ENCODE measurements at places on chromosomes 1 and 21.

DNA sequence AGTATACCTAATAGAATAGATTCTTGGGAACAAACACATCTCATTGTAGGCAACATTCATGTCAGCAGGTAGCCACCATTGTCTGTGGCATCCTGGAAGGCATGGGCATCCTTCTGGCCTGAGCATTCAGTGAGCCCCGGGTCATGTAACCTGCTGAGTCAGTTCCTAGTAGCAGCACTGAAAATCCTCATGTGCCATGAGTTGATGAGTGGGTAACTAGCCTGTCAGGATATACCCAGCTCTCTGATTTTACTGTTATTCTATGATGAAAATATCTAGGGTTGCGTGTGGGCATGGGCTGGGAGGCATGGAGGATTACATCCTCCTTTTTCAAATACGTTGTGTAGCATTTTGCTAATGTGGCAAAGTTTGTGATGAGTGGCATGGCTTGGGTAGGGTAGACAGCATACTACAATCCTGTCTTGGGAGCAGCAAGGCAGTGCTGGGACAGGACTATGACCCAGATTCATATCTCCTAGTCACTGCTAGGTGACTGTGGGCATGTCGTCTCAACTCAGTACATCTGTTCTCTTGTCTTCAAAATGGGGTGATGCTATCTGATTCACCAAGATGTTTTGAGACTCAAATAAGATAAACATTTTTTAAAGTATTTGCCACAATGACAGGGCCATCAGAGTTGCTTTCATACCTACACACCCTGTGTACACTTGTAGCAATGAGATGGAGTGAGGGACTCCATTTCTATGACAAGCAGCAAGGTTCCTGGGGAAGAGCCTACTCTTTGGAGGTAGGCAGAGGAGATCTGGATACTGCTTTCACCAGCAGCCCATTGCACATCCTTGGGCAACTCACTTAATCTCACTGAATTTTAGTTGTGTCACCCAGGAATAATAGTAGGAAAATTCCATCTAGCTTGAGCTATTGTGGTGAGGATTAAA lies 62.5 kb downstream of the CD58 start:
- DNase-seq, result no peak

- DNase-seq, result no peak
These were observed 7.7 kb downstream of the GNG12 start for GRCh38 chr1:67825591-67825990.

- DNase-seq, result no peak
These were observed 17.0 kb downstream of the TNNT2 start for GRCh38 chr1:201360486-201360885.

- no peak for DNase-seq
These were observed at the start of gene EVA1B for GRCh38 chr1:36323636-36324352. EVA1B (minus strand) TSS chr1:36323645; CDS start chr1:36323037, 608 bp downstream.

GRCh38 chr1:223620297-223620897 lies 45.1 kb downstream of the CAPN8 start:
- no peak for DNase-seq

DNA sequence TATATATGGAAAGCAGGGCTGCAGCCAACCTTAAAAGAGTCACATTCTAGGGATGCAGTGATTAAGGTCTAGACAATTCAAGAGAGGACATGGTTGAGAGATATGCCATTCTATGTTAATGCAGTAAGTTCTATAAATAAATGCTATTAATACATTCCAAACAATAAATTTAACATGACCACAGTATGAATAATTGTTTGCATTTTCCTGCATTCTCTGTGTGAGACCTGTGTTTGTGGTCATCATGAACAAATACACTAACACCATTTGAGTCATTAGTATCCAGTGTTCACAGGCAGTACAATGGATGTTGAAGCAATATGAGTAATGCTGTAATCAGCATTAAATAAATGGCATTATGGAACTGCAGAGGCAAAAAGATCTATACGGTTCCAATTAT lies 5.5 kb upstream of the ZRANB2 start:
- no peak for DNase-seq

- no peak for DNase-seq
These were observed 310.2 kb upstream of the ADAMTS5 start for GRCh38 chr21:27277110-27277509.

DNA sequence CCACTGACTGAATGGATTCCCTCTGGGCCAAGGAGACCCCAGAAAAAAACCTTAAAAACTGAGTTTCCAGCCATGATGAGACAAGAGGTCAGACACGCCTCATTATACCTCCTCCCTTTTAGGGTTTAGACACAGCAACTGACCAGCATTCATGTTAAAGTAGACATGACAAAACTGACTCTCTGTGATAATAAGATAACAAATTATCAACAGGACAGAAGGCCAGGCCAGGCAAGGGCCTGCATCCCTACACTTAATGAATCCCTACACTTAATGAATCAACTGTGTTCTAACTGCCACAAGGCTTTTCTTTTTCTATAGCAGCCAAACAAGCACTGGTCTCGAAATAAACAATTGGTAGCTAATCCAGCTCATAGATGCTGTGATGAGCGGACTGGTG lies 33.3 kb upstream of the FAM89A start:
- DNase-seq, result no peak

GRCh38 chr1:234388094-234388493 lies 14.8 kb downstream of the COA6 start:
- DNase-seq, result no peak

DNA sequence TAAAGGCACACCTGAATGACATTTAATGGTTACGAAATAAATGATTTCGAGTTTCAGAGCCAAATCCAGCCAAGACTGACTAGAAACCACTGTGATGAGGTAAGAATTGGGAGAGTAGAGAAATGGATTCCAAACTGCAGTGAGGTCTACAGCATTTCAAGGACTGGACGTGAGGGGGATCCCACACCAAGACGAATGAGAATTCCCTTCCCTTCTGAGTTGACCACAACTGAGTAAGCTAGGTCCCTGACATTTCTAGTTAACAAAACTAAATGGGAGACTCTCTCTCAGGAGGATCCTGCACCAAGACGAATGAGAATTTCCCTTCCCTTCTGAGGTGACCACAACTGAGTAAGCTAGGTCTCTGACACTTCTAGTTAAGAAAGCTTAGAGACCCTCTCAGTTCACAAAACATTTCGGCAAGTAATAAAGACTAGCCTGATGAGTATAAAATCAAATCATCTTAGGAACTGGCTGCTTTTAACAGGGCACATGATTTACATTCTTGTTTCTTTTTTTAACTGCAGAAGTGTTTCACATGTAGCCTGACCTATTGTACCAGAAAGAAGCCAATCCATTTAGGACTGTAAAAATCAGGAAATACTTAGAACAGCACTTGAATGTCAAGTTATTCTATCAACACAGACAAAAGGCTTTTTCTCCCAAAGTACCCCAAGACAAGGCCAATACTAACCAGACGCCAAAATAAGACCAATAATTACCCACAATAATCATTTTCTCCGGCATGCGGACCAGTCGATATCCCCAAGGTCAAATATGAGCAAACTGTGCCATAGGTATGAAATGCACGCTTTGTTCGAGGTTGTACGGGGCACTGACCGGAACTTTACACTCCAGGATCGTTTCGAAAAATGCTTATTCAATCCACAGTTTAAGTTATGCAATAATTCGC lies 1.4 kb upstream of the SPATA1 start:
- no peak for DNase-seq

GRCh38 chr1:153936011-153936802 lies 10.3 kb downstream of the DENND4B start:
- DNase-seq, result no peak

- no peak for DNase-seq
These were observed 2.8 kb upstream of the ZMPSTE24 start for GRCh38 chr1:40255231-40255630.

DNA sequence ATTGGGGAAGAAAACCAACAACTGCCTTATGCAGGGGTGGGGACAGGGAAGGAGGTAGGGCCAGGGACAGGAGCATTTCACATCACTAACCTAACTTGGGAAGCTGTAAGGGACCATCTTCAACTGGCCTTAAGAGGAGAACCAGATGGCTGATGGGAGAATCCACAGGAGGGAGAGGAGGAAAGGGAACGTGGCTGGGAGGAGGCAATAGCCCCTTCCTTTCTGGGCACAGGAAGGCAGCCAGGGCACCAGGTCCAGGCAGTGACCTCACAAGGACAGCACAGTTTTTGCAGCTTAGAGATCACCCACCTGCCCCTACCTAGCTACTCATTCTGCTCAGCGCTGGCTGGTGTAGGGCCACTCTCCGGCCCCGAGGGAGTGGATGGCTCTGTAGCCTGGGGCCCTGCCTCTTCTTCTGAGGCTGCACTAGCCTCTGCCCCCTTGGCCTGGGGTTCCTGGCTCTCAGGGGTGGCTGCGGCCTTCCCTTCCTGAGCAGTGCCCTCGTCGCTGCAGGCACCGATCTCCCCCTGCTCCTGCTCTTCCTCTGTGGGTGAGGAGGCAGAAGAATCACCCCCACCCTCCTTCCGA lies 1.7 kb downstream of the MARCKSL1 start:
- DNase-seq, result no peak

DNA sequence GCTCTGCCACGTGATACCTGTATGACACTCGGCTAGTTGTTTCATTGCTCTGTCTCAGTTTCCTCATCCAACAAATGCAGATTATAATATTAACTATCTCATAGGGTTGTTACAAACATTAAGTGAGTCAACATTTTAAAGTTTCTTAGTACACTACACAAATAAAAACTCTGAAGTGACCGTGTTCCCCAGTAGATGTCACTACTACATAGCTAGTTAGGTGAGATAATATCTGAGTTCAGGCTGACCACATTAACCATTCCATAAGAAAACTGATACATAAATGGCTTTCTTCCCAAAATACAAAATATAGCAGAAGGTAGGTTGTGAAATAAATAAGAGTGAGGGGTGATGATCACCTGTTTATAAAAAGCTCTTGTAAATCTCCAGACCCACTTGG lies 214.1 kb downstream of the NUF2 start:
- no peak for DNase-seq

- DNase-seq, result no peak
These were observed 391.5 kb downstream of the NTNG1 start for GRCh38 chr1:107532318-107532717.

DNA sequence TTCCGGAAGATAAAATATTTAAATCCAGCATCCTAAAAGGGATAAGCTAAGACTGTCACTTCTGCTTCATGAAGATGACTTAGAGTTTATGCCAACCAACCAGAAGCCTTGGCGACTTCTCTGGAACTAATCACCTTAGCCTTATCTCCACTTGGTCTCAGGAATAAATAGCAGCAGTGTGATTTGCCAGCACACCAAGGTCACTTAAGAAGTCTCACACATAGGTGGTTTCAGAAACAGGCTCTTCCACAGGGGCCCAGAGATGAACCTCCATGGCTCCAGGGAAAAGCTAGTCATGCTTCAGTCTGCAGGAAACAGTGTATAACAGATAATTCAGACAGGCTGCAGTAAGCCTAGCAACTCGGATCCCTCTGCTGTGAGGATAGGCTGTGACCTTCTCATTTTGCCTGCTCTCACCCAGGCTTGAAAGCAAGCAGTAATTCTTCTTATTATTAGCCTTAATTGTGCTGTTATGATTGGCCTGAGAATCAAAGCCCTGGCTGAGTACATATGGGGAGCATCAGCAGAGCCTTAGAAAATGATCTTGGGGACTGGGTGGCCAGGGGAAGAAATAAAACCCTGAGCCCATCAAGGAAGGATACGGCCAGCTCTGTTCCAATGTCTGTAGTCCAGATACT lies 84.7 kb downstream of the WLS start:
- no peak for DNase-seq
